ENCODE measurements at places on chromosomes 4 and X. TPM values are rescaled to one million over a fixed set of nuclear protein-coding genes. Genes with fewer than 3 reads are reported as not detected.

PLA2G12A gene
- total RNA-seq = 5.2 TPM

LRP2BP gene
- total RNA-seq = 4.7 TPM

MAGEE2 gene
- not detected for total RNA-seq

PDLIM5 gene
- 311 TPM for total RNA-seq

SLC6A8 gene
- total RNA-seq = 13.0 TPM

PRSS12 gene
- total RNA-seq = 10.4 TPM

SPANXA1 gene
- not detected for total RNA-seq

MAGEA2 gene
- not detected for total RNA-seq

DAPP1 gene
- 1.6 TPM for total RNA-seq

CD38 gene
- 1.0 TPM for total RNA-seq

WDR19 gene
- total RNA-seq = 17.2 TPM

SMPX gene
- total RNA-seq = 223 TPM

MFAP3L gene
- 1.6 TPM for total RNA-seq

JCHAIN gene
- total RNA-seq = 2.1 TPM

RTL5 gene
- 3.1 TPM for total RNA-seq

SLC6A14 gene
- total RNA-seq = not detected

GPC4 gene
- 49.1 TPM for total RNA-seq

IRAK1 gene
- total RNA-seq = 11.0 TPM

ADAM29 gene
- total RNA-seq = not detected

BEND2 gene
- total RNA-seq = not detected

ELF4 gene
- 5.7 TPM for total RNA-seq

EVC2 gene
- 5.2 TPM for total RNA-seq

P2RY4 gene
- total RNA-seq = not detected

ARX gene
- total RNA-seq = 0.52 TPM

STPG2 gene
- total RNA-seq = 0.52 TPM

SPANXN2 gene
- total RNA-seq = not detected

PAGE2B gene
- not detected for total RNA-seq

PAGE5 gene
- total RNA-seq = not detected

NXF2 gene
- not detected for total RNA-seq

FTHL17 gene
- not detected for total RNA-seq

SYTL5 gene
- total RNA-seq = not detected

SPP1 gene
- 156 TPM for total RNA-seq

UGT2B17 gene
- not detected for total RNA-seq

SLC38A5 gene
- 6.3 TPM for total RNA-seq

GATA1 gene
- total RNA-seq = 1.6 TPM

ITGB1BP2 gene
- 120 TPM for total RNA-seq

TMEM144 gene
- total RNA-seq = 2.6 TPM

GLUD2 gene
- 3.7 TPM for total RNA-seq

ZFP42 gene
- not detected for total RNA-seq

FAM47A gene
- not detected for total RNA-seq

EDA2R gene
- 1.0 TPM for total RNA-seq
